ENCODE measurements at places on chromosomes 5 and 9. TPM values are rescaled to one million over a fixed set of nuclear protein-coding genes. Genes with fewer than 3 reads are reported as not detected.

NADK2 gene
- 35.4 TPM for total RNA-seq

C5 gene
- total RNA-seq: 0.63 TPM

GABRP gene
- 0.49 TPM for total RNA-seq

C5orf58 gene
- total RNA-seq: 1.0 TPM

PCDHB3 gene
- total RNA-seq: 0.77 TPM

SCGB3A1 gene
- total RNA-seq: not detected

PCDHAC1 gene
- not detected for total RNA-seq

DNA sequence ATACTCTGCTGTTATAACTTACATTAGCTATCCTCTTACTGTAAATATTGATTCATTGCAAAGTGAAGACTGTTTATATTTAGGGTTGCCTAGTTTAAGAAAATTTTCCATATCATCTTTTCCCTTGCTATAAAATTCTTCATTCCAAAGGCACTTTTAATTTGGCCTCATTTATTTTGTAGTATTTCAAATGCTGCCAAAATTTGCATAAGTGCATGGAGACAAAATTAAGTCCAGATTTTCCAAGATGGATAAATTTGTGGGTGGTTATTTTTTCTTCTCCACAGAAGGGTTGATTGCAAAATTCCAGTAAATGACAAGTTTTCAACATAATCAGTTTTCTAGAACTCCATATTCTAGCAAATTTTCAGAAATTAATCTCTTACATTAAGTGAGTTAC, 141.5 kb upstream of the MTAP start:
- DNase-seq: no peak
- H3K27ac ChIP-seq: no peak overlapping the region
- H3K36me3 ChIP-seq: no peaks in the 10 kb centered on the region
- no peaks in the 10 kb centered on the region for H3K27me3 ChIP-seq

- no peak for DNase-seq
- peaks cover 47% of the 10 kb centered on the region for H3K4me1 ChIP-seq
- H3K27me3 ChIP-seq: no peaks in the 10 kb centered on the region
- no peaks in the 10 kb centered on the region for H3K36me3 ChIP-seq
These were observed 642 bp upstream of the ITGA1 start for GRCh38 chr5:52786949-52787599.

DNA sequence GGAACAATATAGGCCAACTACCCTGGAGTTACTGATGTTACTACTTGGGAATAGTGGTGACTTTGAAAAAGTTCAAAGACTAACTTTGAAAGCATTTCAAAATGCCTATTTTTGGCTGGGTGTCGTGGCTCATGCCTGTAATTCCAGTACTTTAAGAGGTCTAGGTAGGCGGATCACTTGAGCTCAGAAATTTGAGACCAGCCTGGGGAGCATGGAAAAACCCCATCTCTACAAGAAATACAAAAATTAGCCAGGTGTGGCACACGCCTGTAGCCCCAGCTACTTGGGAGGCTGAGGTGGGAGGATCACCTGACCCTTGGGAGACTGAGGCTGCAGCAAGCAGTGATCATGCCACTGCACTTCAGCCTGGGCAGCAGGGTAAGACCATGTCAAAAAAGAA, 105.3 kb downstream of the ARRDC3 start:
- no peak overlapping the region for H3K27ac ChIP-seq
- H3K4me3 ChIP-seq: no peak overlapping the region
- no peaks in the 10 kb centered on the region for H3K27me3 ChIP-seq
- H3K4me1 ChIP-seq: peaks cover 22% of the 10 kb centered on the region
- no peaks in the 10 kb centered on the region for H3K36me3 ChIP-seq

- peaks cover 11% of the 10 kb centered on the region for H3K27me3 ChIP-seq
- H3K4me3 ChIP-seq: no peak overlapping the region
- DNase-seq: no peak
- H3K4me1 ChIP-seq: no peaks in the 10 kb centered on the region
- no peak overlapping the region for H3K27ac ChIP-seq
These were observed 170.7 kb upstream of the IRX1 start for GRCh38 chr5:3424946-3425345.

- DNase-seq: no peak
- peaks cover 17% of the 10 kb centered on the region for H3K36me3 ChIP-seq
- no peaks in the 10 kb centered on the region for H3K27me3 ChIP-seq
These were observed 7.4 kb downstream of the CTNNA1 start for GRCh38 chr5:138760448-138761110.

DNA sequence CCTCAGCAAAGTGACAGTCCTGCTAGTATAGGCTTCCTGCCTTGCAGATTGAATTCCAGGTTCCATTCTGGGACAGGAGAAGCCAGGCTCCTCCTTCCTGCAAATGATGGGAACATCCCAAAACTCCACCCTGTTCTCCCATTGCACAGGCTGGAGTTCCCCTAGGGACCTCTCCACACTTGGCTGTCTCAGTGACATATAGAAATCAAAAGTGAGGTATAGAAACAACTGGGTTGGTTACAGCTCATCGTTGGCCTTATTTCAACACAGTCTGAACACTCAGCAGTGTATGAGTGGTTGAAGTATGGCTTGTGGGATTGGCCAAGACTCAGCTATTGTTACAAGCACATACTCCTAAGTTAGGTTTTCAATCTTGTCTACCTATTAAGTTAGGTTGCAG, 157.8 kb upstream of the FTMT start:
- H3K27me3 ChIP-seq: no peaks in the 10 kb centered on the region
- no peak overlapping the region for H3K27ac ChIP-seq
- H3K4me1 ChIP-seq: no peaks in the 10 kb centered on the region
- no peaks in the 10 kb centered on the region for H3K36me3 ChIP-seq

GRCh38 chr9:111035543-111036428, 2.5 kb downstream of the LPAR1 start:
- H3K27ac ChIP-seq: peak overlapping the region; percentile 82
- peaks cover 20% of the 10 kb centered on the region for H3K4me1 ChIP-seq
- H3K36me3 ChIP-seq: no peaks in the 10 kb centered on the region
- DNase-seq: no peak

DNA sequence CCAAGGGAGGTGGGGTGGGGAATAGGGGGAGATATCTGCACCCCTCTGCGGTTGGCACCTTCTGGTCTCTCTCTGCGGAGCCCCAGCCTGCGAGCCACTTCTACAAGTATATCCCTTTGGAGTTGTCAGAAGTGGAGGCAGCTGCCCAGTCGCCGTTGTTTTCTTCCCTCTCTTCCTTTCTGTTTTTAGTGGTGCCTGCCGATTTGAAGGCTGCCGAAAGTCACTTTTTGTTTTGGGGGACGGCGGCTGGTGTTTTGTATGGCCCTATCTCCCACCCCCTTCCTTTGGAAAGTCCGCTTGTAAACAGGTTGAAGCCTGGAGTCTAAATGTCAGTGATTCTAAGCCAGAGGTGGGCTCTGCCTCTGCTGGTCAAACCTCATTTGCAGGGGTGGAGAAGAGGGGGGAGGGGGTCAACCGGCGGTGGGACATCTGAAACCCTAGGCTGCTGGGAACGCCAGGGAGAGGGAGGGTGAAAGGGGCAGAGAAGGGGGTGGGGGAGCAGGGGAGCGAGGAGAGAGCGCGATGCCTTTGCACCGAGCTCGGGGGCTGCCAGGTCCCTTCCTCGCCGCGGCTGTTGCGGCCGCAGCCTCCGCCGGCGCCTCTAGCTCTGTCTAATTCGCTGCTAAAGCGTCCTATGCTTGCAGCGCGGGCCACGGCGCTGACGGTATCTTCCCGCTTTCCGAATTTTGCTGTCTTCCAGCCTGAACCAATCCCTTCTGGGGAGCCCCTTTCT, at the start of gene FGF10:
Gene FGF10 (minus strand): TSS at position 331 of the 733 bp plus-strand sequence. CDS start 738 bp downstream, outside the sequence.
- H3K27ac ChIP-seq: peak within 1 kb of the TSS; percentile 26
- H3K4me1 ChIP-seq: peaks cover 24% of the 10 kb centered on the region
- H3K27me3 ChIP-seq: peaks cover 59% of the 10 kb centered on the region
- H3K4me3 ChIP-seq: peak within 1 kb of the TSS; percentile 64
- no peaks in the 10 kb centered on the region for H3K36me3 ChIP-seq
- peak; percentile 29 for DNase-seq
